HS-27A (cell line): ENCODE measurements at places on chromosomes 1 and 21.

- no peak for DNase-seq
These were observed 26.3 kb downstream of the USP24 start for GRCh38 chr1:55188909-55189308.

- DNase-seq: no peak
These were observed 38.6 kb downstream of the WASF2 start for GRCh38 chr1:27451343-27451742.

- no peak for DNase-seq
These were observed 65.2 kb downstream of the FCRL5 start for GRCh38 chr1:157487096-157487495.

- no peak for DNase-seq
These were observed 79.6 kb downstream of the PROX1 start for GRCh38 chr1:214067397-214067796.

DNA sequence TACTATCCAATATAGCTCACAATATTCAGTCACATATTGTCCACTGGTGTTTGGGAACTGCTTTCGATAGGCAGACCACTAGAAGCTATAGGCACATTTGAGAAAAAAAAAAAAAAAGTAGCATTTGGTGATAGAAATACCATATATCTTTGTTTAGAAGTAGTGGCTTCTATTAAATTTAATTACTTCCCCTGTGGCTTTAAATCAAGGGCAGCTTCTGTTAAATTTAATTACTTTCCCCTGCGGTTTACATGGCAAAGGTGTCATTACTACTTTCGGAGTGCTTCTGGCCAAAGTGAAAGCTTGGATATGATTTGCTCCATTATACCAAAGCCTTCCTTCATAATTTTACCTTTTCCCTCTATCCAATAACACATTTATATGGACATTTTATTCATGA, 229.9 kb downstream of the TTLL7 start:
- no peak for DNase-seq

DNA sequence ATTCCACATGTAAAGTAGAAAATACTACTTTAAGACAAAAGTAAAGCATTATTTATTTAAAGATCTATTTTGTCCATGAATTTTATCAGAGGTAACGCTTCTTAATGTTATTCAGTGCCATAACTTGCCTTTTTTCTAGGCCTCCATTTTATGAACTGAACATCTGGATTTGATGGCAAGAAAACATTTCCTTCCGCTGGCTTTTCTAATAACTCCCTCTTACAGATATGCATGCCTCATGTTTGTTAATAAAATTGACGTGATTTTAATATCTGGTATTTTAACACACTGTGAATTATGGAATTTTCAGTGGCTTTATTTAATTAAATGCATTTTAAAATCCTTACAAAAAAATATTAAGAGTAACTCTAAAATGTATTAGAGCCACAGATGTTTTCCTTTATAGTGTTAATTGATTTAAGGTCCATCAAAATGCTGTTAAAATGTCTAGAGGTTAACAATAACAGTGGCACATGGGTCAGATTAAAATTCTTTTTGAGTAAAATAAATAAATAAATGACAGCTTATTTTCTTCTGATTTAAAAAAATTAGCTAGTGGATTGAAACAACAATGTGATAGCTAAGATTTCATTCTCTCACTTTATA, 15.1 kb downstream of the PTPRC start:
- DNase-seq: no peak

DNA sequence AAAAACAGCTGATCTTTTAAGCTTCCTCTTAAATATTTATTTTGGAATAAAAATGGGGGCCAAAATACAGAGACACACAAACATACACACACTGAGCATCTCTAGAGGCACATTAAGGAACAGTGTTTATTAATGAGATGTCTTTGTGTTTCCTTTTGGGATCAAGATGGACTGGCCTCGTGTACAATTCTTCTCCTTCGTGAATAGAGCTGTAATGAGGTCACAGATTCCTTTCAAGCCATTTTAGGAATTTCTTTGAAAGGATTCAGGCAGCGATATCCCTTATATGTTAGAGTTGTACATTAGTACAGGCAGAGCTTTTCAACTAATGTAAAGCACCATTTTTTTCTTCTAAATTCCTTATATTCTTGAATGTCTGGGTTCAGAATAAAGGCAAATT, 295.7 kb downstream of the CHRM3 start:
- DNase-seq: no peak

DNA sequence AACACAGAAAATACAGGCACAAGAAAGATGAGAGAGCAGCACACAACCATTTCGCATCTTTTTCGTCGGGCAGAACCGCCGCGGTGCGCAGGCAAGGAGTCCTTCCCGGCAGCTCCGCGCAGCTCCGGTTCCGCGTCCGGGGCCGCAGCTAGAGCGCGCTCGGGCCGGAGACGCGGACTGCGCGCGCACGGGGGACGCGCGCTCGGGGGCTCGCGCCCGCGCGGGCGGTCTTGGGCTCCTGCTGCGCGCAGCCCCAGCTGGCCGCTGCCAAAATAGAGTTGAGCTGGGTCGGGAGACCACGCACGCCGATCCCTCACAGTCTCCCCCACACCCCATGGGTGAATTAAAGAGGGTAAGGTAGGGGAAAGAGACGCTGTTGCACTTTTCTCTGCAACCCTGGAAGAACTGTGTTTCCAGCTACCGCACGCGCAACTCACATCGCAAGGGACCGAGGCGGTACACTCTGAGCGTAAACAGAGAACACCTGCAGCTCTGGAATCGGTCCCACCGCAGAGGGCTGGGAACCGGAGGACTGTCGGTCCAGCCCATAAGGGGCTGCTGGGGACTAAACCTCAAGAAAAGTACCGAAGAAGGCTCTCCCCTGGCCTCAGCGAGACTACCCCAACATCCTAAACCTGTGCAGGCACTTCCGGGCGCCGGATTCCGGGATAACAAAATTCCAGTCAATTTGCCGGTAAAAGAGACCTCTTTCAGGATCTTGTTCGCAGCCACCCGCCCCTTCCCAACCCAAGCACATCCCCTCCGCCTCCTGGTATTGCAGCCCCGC, 1.7 kb downstream of the NR5A2 start:
- DNase-seq: no peak

- no peak for DNase-seq
These were observed 5.3 kb downstream of the DENND2D start for GRCh38 chr1:111195002-111195684.

DNA sequence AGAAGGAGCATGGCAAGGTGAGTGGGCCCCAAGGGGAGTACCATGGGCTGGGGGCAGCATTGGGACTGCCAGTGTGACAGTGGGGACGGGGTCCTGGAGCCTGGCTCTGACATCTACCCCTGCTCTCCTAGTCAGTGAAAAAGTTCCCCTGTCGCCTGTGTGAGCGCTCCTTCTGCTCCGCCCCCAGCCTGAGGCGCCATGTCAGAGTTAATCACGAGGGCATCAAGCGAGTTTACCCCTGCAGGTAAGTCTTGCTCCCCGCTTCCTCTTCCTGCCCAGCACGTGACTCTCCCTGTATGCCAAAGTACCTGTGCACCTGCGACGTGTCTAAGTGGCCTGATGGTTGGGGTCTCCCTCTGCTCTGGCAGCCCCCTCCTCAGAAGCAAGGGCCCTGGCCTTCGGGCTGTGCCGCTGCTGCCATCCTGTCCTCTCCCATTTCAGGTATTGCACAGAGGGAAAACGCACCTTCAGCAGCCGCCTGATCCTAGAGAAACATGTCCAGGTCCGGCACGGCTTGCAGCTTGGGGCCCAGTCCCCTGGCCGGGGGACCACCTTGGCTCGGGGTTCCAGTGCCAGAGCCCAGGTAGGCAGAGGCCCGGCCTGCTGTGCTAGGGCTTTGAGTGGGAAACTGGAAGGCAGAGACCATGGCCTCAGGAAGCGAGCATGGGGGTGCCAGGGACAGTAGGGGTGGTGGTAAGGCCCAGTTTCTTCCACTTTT, 8.1 kb downstream of the ZNF687 start:
- no peak for DNase-seq

- DNase-seq: no peak
These were observed 17.1 kb downstream of the BCAN start for GRCh38 chr1:156658945-156659574.

GRCh38 chr1:76303340-76303717, 228.8 kb downstream of the ST6GALNAC3 start:
- no peak for DNase-seq

DNA sequence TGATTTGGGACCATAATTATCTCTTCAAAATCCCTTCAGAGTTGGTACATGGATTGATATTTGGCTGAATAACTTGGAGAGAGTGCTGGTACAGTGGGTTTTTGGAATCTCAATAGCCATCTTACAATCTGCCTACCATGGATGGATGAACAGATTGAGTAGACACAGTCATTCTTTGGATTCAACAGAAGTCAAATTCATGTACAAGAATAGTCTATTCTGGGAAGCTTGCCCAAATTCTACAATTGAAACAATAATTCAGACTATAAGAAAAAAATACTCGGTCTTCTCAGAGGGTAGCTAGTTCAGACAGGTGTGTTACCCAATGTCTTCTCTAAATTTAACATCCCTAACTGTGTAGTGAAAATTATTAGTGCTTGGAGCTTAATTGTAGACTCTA, 574.0 kb downstream of the LRRIQ3 start:
- DNase-seq: no peak

- DNase-seq: no peak
These were observed 26.8 kb downstream of the AGRN start for GRCh38 chr1:1046767-1047166.
